Left lobe of liver (tissue), 2 donors: ENCODE measurements at places on chromosomes 6 and 20.

- no peak for DNase-seq
Measured at GRCh38 chr6:119284861-119285521, 64.6 kb downstream of the MAN1A1 start.

DNA sequence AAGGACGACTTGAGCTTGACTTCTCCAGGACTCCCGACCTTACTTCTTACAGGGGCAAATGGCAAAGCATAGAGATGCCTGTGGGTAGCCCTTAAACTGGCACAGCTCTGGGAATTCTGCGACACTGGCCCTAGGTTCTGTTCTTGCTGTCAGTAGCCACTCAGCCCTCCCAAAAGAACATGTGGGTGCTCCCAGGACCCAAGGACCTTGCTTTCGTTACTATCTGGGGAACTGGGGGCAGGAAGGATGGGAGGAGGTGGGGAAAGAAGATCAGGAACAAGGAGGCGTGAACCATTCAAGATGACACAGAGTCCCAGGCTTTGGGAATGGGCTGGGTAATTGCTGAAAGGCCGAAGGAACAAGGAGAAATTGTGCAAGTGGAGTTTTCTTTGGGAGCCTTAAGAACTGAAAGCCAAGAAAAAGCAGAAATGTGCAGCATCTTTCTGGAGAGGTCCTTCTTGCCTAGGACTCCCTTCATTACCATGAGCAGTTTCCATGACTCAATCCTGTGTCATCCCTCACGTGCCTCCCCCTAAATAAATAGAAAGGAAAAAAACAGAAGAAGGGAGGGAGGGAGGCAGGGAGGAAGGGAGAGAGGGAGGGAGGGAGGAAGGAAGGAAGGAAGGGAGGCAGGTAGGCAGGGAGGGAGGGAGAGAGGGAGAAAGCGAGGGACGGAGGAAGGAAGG, 284.6 kb upstream of the FOXQ1 start:
- no peak for DNase-seq

DNA sequence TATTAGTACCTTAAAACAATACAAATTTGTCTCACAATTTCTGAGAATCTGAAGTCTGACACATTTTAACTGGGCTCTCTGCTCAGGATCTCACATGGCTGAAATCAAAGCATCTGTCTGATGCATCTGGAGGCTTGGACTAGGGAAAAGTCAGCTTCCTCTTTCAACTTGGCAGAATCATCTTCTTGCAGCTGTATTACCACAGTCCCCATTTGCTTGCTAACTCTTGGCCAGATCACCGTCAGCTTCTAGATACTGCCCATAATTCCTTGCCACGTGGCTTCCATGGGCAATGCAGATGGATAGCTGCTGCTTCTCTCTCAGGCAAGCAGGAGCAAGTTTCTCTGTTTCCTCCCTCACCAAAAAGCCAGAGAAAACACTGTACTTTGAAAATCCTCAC, 1106.4 kb upstream of the CITED2 start:
- DNase-seq = no peak

GRCh38 chr6:10613077-10613476, 81.3 kb downstream of the C6orf52 start:
- no peak for DNase-seq

DNA sequence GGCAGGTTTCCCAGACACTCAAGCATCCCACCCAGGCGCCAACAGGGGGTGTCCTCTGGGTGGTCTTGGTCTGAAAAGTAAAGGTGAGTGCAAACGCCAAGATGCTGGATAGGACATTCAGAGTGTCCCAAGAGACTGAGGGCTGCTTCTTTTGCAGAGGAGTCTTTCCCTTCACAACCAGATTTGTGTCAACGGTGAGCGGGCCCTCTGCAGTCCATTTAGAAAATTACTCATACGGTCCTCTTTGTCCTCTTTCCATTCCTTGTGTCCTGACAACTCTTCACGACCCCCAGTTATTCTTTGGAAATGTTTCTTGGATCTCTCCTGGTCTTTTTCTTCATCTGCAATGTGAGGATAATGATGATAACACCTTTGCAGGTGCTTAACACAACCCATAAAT, 257.8 kb downstream of the CDC5L start:
- no peak for DNase-seq

- no peak for DNase-seq
Measured at GRCh38 chr6:63802606-63803206, 167.1 kb downstream of the PHF3 start.

DNA sequence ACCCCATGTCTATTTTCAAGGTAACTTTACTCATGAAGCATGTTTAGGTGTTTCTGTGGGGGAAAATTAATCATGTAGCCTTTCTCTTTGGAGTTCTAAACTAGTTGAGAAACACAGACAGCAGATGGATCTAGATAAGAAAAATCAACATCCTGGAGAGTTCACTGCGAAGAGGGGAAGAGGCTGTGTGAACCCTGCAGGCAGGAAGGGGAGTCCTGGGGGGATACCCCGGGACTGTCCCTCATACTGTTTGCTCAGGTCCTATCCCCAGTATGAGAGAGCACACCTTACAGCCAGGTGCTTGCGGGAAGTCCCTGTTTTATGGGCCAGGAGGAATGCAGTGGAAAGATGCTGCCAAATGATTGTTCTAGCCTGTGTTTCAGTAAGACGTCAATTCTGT, 32.7 kb downstream of the CHMP4B start:
- no peak for DNase-seq

- no peak for DNase-seq
Measured at GRCh38 chr6:36118550-36119107, 11.7 kb upstream of the MAPK13 start.

- DNase-seq = no peak
Measured at GRCh38 chr20:18404172-18404571, 62.7 kb downstream of the DZANK1 start.

DNA sequence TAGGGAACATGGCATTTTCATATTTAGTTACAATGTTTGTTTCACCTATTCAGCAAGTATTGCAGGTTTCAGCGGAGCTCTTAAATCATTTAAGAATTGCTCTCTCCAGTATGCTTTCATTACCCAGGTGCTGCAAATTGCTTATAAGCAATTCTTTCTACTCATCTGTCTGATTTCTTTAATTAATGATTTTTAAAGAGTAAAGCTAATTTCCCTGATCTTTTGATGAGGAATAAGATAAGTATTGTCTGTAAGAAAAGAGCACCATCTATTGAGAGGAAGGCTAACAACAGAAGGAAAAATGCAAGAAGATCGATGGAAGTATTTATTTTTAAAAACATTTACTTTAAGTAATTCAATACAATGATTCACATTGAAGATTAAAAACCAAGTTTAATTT, 2.0 kb downstream of the OPRM1 start:
- DNase-seq = no peak

DNA sequence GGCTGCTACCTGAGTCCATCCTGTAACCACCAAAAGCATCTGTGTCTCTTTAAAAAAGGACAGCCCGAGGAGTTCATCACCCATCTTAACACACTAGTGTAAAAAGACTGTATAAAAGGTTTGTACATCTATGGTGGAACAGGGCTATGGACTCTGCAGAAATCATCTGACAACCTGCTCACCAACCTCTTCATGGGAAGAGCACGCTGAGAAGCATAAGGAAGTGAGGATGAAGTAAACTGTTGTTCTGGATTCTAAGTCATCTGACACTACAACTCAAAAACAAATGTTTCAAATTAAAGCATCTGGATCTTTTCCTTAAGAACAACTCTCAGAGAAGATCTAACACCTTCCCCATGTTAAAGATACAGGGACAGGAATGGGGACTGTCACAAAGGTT, 5.4 kb downstream of the IFNGR1 start:
- no peak for DNase-seq

GRCh38 chr6:40315060-40315459, 272.1 kb downstream of the LRFN2 start:
- DNase-seq = no peak

DNA sequence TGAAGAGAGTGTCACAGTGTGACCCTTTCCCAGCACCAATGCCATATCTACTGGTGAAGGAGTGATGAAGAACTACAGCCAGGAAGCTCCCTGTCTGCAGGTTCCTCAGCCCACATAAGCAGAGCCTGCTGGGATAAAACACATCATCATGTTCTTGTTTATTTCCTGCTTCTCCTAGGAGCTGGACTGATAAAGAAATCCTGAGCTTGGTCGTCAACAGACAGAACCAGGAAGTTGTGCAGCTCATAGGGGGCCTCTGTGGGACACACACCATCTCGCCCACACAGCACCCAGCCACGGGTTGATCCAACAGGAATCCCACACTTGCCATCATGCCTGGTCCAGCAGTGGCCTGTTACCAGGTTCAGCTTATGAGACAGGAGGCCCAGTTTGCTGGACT, 2.8 kb upstream of the CSTL1 start:
- no peak for DNase-seq

- no peak for DNase-seq
Measured at GRCh38 chr6:143652841-143653331, 24.9 kb upstream of the PHACTR2 start.

- no peak for DNase-seq
Measured at GRCh38 chr20:57061051-57061900, 205.2 kb downstream of the BMP7 start.

DNA sequence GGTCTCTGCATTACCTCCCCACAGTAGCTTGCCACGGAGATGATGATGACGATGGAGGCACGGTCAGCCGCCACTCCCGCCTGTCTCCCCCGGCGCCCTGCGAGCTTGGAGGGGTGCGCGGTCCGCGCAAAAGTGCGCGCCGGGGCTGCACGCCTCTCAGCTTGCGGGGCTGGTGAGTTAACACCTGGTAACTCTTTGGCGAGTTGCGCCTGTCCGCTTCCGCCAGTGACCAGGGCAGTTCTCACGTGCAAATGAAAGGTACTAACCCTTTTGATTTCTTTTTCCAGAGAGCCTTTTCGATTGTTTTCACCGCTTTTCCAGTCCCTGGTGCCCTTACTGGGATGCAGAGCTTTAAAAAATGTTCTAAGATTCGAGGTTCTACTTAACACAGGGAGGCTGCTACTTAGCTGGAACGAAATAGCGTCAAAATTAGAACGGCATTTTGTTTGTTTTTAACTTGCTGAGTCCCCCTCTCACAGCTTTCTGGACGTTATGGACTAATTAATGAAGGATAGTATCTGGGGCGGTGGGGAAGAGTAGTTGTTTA, 6.2 kb downstream of the GRIK2 start:
- DNase-seq = no peak

DNA sequence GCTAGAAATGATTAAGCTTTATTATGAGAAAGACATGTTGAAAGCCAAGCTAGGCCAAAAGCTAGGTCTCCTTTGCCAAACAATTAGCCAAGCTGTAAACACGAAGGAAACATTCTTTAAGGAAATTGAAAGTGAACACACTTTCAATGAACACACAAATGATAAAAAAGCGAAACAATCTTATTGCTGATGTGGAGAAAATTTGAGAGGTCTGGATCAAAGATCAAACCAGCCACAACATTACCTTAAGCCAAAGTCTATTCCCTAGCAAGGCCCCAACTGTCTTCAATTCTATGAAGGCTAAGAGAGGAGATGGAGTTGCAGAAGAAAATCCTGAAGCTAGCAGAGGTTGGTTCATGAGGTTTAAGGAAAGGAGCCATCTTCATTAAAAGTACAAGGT, 40.2 kb upstream of the DEFB112 start:
- no peak for DNase-seq

GRCh38 chr20:48326434-48326691, 501.4 kb downstream of the PREX1 start:
- DNase-seq = no peak

GRCh38 chr6:36491378-36491965, 48.7 kb downstream of the KCTD20 start:
- DNase-seq = no peak

DNA sequence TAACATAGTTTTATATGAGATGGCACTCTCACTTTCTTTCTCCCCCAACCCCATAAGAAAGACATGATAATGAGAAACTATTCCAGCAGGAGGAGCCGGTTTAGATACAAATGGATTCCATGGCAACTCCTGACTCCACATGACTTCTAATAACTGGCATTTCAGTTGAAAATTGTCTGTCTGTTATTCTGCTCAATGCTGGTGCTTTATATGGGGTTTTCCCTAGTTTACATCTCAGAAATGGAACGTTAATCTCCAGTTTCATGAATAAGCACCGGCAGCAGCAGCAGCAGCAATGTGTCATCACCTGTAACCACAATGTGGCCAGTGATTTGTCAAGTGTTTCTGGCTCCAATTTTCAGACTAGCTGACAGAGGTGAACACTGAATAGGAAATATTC, 8.0 kb upstream of the SIM1 start:
- DNase-seq = no peak

DNA sequence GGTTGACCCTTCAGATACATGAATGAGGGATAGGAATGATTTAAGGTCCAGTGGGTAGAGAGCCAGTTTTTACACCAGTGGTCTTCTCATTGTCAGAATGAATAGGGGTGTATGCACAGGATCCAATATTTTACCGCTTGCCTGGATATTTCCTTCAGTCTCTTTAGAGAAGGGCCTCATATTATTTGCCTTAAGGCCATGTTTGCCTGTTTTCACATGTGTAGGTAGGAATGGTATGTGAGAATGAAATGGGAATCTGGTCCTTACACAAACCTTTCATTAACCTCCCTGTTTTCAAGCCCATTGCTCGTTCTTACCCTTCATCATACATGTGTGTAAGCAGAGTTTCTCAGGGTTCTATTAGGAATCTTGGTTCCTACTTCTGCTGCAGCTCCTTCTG, 62.4 kb downstream of the LIN28B start:
- no peak for DNase-seq

DNA sequence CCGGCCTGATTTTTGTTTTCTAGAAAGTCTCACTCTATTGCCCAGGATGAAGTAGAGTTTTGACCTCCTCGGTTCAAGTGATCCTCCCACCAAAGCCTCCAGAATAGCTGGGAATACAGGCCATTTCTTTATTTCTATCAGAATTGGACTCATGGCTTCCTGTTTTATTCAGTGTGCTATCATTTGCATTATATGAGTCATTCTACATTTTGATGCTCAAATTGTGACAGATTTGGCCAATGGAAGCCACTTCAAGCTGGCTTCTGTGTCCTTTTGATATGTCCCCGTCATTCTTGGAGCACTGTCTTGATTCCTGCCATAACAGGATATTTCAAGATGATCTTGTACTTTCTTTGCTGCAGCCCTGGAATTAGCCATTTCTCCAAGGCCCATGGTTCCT, 75.1 kb downstream of the CNBD2 start:
- no peak for DNase-seq

- no peak for DNase-seq
Measured at GRCh38 chr6:125299257-125299656, 2.5 kb downstream of the HDDC2 start.
